ENCODE measurements at places on chromosomes 13 and 19.

DNA sequence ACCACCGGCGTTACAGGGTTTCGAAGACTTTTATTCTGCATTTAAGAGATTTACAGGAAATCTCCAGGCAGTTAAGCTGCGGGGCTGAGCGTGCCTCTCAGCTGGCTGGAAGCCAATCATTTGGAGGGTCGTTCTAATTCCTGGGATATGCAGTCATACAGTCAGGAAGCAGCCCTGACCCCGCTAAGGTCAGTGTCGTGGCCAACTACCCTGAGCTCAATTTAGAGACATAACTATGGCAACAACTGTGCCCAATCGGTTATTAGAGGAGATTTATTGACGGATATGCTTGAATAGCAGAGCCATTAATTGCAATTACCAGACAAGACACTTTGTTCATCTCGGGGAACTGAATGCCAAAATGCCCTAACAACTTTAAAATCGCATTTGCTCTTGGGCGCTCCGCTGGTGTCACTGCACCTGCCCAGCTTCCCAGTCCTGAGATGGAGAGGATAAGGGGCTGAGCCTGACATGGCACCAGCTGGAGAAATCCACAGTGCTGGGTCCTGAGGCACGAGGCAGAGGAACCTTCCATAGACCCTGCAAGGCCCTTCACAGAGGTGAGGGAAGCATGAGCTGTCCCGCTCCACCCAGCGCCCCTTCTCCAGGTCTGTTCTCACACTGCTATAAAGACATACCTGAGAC, 15.1 kb upstream of the ZNF507 start:
- DNase-seq: no peak

DNA sequence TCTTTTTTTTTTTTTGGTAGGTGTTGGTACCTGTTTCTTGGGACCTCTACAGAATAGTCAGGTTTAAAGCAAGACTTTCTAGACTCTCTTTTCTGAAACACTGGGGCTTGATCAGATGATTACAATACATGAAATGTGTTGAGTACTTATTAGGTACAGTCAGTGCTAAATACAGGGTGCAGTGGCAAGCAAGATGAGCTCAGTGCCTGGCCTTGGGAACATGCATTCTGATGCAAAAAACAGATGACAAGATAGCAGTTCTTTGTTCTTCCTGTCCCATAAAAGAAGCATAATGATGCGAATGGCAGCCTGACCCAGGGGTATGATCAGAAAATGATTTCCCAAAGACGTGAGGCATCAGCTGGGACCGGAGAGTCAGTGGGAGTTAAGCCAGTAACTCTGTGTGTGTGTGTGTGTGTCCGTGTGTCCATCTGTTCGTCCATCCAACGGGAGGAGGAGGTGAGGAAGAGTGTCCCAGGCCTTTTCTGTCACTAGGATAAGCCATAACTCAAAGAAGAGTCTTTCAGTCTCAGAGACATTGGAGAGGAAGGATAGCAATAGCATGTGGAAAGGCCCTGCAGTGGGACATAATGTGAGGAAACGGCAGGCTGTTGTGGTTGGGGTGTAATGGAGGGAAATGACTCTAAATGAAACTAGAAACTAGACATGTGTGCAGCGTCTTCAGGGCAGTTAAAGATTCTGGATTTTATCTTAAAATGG, 32.2 kb downstream of the SLAIN1 start:
- no peak for DNase-seq

- no peak for DNase-seq
These were observed 97.2 kb downstream of the DOCK9 start for GRCh38 chr13:98880677-98881076.

DNA sequence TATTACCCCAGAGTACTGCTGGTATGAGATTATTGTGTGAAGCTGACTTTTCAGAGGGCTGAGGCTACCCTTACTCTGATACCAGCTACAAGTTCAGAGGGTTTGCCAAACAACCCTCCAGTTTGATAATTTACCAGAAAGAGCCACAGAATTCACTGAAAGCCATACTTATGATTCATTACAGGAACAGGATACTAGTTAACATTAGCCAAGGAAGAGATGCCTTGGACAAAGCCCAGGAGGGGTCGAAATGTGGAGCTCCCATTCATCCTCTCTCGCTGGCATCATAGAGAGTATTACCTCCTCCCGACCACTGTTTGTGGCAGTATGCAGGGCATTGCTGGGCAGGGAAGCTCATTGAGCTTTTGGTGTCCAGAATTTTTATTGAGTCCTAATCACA, 364.3 kb downstream of the KCNRG start:
- DNase-seq: no peak

DNA sequence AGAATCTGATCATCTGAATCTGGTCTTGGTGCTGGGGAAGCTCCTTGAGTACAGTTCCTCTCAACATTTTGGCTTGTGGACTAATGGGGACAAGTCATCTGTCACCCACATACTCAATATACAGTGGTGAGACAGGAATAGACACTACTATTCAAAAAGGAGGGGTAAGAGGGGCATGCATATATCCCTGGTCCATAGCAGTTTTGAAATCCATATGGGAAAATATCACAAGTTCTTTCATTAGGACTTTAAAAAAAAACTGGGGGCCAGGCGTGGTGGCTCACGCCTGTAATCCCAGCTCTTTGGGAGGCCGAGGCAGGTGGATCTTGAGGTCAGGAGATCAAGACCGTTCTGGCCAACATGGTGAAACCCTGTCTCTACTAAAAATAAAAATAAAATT, 20.3 kb upstream of the PPP5C start:
- DNase-seq: no peak

DNA sequence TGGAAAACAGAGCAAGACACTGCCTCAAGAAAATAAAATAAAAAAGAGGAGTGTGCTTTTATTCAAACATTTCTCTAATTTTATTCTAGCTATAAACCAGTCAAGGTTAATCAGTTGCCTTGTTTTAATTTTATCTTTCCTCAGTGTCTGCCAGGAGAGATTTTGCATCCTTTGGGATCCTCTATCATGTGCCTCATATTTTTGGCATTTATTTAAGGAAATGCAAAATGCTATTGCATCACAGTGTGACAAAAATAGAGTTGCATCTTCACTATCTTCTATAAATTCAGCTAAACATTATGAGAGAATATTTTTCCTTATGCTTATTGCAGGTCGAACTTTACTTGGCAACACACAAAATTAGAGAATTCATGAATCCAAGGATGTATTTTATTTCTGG, 639.0 kb upstream of the KLF12 start:
- no peak for DNase-seq

DNA sequence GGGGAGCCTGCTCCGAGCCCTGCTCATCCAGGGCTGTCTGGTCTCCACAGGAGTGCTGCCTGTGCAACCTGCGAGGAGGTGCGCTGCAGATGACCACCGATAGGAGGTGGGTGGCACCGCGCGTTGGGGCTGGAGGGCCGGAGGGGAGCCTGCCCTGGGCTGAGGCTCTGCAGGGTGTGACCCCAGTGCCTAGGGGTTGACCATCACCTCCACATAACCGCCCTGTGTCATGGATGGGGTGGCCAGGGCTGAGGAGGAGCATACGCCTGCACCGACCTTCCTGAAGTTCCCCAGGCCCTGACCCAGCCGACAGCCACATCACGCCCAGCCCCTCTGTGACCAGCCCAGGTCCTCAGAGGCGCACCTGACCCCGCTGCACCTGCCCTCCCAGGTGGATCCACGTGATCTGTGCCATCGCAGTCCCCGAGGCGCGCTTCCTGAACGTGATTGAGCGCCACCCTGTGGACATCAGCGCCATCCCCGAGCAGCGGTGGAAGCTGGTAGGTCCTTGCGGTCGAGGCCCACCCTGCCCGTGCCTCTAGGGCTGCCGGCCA, 168.7 kb downstream of the KDM4B start:
- no peak for DNase-seq

GRCh38 chr13:96003304-96003703, 49.9 kb downstream of the UGGT2 start:
- DNase-seq: peak; percentile 27

GRCh38 chr19:55369653-55370304, 484 bp downstream of the IL11 start:
- no peak for DNase-seq

GRCh38 chr13:33751151-33751550, 66.8 kb upstream of the RFC3 start:
- DNase-seq: no peak

DNA sequence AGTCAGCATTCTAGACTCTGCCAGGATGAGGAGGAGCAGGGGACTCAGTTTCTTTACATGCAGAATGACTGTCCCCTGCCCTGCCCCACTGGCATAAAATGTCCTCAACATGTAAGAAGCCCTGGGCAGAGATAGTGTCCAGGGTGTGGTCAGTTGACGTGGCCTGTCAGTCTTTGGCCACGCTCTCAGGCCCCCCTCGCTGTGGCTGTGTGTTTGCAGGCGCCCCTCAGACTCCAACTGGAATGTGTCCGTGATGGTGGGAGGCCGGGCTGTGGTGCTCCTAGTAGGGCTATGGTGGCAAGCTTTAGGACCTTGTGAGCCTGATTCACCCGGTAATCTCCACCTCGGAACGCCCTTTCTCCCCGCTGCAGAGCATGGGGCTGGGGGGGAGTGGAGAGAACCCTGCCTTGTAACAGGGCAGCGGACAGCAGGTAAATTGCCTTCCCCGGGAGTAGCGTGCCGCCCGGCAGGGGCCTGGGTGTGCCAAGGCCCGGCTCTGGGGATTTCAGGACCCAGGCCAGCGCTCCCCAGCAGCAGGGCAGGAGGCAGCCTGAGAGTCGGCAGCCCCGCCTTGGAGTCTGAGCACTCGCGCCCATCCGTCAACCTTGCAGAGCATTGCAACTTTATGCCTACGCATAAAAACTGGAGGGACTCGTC, 62.3 kb downstream of the CHST8 start:
- DNase-seq: no peak

DNA sequence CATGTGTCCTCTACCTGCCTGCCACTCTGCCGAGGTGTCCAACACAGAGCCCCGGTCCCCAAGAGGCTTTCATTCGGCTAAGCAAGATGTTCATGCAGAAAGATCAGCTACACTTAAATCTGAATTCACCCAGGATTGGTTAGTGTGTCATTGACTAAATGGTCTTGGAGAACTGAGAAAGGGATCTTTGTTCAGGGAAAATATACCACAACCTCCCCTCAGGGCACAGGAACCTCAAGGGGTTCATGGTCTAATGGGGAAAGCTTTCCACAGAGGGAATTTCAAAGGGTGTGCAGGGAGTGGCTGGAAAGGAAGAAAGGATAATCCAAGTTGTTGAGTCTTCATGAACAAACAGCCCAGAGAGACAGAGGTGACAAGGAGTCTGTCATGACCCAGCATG, 14.4 kb upstream of the POP4 start:
- no peak for DNase-seq

DNA sequence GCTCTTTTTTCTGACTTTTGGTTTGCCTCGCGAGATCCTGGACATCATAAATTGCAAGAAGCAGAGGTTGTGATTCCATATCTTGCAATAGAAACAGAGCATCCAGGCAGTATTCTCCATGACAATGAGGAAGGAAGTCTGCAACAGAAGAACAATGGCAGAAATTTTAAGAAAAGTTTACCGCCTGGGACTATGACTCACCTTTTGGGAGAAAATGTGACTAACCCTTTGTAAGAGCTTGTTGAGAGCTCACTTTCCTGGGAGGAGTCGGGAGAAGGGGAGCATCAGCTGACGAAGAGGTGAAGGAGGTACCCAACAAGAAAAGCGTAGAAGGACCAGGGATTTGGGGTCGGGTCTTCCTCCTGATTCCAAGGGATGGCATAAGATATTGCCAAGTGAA, 34.3 kb upstream of the TNFSF11 start:
- no peak for DNase-seq

GRCh38 chr19:19405971-19406877, 749 bp downstream of the GATAD2A start:
- DNase-seq: no peak

- DNase-seq: no peak
These were observed 32.2 kb downstream of the ZNF136 start for GRCh38 chr19:12194827-12195731.

DNA sequence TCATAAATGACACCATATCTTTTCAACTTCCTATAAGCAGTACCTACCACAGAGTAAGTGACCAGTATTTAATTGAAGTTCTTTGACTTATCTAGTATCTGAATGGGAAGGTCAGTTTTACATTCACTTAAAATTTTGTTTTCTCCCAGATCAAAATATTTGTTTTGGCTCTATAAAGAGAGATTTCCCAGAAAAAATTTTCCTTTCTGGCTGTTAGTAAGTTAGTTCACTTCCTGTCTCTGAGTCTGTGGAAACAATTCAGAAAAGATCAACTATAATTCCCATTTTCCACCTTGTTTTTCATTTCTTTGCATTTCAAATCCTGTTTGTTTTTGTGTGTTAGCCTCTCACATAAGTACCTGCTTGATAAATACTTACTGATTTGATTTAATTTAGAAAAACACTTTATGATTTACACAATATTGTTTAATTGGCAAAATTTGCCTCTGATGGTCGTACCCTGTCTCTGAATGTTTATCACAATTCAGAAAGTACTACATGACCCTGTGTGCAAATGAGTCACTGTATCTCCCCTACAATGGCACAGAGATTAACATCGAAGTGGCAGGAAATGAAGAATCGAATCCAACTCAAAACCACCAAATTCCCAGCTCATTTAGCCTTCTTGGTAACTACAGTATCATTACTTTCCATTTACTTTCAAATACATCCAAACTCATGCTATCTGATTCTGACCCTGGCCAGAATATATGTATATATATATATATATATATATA, 15.4 kb upstream of the MED4 start:
- DNase-seq: no peak

DNA sequence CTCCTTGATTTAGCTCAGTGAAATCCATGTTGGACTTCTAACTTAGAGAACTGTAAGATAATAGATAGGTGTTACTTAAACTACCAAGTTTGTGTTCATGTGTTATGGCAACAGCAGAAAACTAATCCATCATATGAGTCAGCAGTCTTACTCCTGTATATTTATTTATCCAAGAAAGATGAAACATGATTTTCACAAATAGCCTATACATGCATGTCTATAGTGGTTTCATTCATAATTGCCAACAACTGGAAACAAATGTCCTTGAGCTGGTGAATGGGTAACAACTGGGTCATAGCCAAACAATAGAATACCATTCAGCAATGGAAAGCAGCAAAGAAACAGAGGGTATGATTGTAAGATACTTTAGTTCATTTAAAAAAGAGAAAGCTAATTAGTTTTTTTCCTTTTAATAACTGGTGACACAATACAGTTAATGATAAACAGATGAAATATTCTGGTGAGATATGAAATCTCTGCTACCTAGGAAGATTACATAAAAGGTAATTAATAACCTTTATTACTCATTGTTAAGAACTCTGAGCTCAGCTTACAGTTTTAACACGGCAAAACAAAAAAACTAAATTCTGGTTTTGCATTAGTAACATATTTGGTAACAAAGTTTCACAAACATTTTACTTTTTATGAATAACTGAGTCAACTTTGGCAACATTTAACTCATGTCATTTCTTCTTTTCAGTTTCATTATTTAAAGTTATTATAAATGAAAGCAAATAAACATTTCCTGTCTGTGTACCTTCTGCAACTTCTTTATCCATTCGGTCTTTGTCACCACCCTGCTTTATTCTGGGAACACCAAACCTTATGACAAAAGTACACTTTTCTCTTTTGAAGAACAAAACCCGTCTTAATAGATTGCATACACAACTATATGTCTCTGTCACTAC, 181.3 kb downstream of the LIG4 start:
- DNase-seq: no peak

Data from GOT3 (cell line).